ENCODE measurements at places on chromosomes 5 and 9.
A peak's percentile ranks its signal among the peaks of the same experiment; 100 is the strongest.

DNA sequence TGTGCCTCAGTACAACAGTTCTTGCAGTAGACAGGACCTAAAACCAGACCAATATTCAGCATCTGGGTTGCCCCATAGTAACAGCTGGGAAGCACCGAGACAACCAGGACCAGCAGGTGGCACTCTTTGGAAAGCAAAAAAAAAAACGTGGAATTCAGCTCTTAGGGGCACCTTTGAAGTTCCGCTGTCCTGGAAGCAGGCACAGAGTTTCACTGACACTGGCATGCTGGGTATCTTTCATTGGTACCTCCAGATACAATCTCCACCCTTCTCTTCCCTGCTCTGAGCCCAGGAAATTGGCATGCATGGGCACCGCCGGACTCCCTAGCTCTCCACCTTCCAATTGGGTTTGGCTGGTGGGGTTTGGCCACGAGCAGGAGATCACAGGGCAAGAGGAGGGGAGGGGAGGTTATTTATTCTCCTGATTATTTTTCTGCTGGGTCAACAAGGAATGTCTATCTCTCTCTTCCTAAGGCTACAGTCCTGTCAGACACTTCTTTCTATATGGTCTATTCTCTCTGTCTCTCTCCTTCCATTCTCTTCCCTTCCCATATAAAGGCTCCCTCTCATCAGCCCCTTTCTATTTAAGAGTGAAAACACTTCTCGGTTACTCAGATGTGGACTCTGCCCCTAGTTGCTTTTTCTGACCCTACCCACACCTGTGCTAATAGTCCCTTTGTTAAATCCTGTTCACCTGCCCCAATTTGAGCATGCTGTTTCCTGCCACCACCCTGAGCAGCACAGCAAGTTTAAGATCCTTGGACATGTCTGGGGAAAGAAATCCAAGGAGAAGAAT, 1.9 kb upstream of the IDNK start:
- DNase-seq: peak; percentile 47

DNA sequence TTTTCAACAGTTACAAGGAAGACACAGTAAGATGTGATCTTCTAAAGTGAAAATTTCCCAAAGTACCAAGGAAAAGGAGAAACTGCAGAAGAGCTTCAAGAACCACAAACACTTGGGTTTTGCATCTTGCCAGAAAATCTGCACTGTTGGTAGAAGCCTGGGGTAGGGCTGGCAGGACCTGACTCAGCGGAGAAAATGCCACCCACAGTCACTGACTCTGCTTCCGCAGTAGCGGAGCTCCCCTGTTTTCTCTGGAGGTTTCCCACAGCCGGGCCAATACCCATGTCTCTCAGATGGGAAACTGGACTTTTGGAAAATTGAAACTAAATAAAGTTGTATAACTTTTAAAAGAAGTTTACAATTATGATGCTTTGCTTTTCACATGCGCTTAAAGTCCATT, 104.2 kb downstream of the MEF2C start:
- DNase-seq: peak; percentile 58

GRCh38 chr5:31753700-31754357, 114.9 kb downstream of the PDZD2 start:
- DNase-seq: no peak

- DNase-seq: no peak
Observed at GRCh38 chr5:13809921-13810320, 134.6 kb downstream of the DNAH5 start.

GRCh38 chr5:74325866-74326265, 314.7 kb downstream of the ENC1 start:
- DNase-seq: no peak

DNA sequence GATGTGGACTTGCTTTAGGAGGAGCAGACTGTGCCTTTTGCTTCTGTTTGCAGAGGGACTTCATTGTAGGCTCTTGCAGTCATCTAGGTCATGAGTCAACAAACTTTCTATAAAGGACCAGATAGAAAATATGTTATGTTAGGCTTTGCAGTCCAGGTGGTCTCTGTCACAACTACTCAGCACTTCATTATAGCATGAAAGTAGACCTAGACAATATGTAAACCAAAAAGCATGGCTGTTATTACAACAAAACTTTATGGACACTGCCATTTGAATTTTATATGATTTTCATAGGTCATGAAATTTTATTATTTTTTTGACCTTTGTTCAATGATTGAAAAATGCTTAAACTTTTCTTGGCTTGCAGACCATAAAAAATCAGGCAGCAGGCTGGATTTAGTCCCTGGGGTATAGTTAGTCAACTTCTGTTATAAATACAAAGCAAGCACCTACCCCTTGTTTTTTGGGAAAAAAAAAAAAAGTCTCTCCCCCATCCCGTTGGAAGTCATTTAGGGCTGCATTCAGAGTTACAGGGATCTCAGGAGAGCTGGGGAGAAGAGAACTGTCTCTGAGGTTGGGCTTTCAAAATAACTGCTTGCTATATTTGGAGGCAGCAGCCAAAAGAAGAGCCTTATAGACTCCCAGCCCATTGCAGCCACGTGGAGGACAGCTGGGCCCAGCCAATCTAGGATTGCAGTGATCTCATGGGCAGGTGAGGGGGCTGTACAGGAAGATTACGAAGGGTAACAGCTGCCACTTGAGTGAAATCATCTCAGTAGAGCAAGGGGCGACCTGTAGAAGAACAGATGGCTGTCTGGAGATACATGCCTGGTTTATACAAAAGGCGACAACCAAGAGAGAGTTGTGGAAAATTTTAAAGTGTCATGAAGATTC, 136.6 kb upstream of the TNC start:
- DNase-seq: no peak

DNA sequence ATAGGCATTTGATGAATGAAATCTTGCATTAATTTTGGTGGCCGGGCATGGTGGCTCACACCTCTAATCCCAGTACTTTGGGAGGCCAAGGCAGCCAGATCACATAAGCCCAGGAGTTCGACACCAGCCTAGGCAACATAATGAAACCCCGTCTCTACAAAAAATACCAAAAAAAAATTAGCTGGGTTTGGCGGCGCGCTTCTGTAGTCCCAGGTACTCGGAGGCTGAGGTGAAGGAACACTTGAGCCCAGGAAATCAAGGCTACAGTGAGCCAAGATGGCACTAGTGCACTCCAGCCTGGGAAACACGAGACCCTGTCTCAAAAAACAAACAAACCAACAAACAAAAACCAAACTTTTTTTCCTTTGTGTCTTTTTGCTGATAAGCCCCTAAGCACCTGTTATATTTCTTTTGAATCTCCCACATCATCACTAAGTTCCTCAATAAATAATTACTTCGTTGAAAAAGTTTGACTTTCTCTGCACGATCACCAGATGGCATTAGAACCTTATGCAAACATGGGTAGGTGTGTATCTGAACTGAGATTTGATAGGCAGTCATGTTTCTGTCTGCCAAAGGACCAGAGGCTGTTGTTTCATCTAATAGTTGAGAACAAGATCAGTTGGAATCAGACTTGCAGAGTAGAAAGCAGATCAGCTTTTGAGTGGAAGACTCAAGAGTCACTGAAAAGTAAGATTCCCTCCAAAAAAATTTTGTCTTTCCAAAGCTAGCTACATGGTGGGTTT, 5.5 kb upstream of the MATR3 start:
- no peak for DNase-seq

GRCh38 chr9:114555696-114556095, 31.9 kb upstream of the ATP6V1G1 start:
- no peak for DNase-seq

- no peak for DNase-seq
Observed at GRCh38 chr9:70635790-70636189, 221.3 kb upstream of the KLF9 start.

- peak; percentile 68 for DNase-seq
Observed at GRCh38 chr5:96177303-96177869, 215.7 kb upstream of the ELL2 start.

- no peak for DNase-seq
Observed at GRCh38 chr9:111873901-111874300, 22.7 kb upstream of the UGCG start.

DNA sequence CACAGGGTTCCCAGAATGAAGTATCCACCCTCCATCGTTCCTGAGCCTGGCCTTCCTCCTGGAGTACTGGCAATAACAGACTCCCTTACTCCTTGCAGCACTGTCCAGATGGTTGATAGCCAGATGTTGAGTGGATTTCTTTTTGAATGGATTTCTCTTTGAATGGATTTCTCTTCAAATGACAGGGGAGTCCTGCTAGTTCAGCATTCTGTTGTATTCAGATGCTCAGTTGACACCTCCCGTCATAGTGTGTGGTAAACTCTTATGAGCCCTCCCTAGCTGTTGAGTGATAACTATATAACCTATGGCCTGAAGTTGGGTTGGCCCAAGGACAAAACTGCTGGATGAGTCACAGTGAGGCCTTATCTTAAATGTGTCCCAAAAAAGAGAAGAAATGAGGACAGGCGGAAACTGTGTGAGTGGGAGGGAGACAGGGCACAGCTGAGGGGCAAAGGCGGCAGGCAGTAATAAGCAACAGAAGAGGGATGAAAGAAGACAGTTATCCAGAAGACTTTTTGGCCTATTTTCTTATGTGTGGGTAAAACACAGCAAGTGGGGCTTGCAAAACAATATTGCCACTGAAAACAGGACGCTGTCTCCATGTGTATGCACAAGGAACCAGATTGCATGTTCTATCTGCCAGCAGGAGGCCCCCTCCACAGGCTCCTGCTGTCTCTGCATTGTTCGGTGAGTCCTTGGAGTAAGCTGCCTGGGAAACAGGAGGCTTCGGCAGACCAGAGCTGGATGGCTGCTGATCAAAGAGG, 209.5 kb upstream of the S1PR3 start:
- peak; percentile 66 for DNase-seq

- peak; percentile 40 for DNase-seq
Observed at GRCh38 chr9:105681724-105682123, 12.6 kb upstream of the TMEM38B start.

DNA sequence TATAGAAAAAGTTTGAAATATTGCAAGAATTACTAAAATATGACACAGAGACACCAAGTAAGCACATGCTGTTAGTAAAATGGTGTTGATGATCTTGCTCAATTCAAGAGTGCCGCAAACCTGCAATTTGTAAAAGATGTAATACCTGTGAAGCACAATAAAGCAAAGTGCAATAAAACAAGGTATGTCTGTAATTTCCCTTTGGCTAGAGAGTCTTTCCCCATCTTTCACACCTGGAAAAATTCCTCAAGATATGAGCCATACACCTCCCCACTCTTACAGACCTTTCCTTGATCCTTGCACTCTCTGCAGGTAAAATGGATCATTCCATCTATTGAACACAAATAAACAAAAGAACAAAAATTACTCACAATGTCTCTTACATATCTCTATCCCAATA, 597.8 kb downstream of the EFNA5 start:
- DNase-seq: no peak

DNA sequence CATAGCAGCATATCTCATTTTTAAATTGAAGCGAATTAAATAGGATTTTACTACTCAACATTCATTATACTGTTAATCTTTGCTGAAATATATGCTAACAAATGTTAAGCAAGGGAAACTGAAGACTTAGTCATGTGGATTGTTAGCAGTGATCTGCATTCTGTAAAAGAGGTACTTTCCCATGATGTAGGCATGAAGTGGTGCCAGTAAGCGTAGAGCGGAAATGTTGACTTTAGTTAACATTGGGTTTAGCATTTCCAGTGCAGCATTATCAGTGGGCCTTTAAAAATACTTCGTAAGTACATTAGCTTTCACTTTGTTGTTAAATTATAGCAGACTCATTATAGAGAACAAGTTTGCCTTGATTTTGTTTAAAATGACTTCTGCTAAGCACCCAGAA, 130.3 kb downstream of the CDC42SE2 start:
- DNase-seq: no peak

- no peak for DNase-seq
Observed at GRCh38 chr9:126173401-126173800, 153.2 kb upstream of the MVB12B start.

- no peak for DNase-seq
Observed at GRCh38 chr9:118686959-118687358, 682.3 kb downstream of the BRINP1 start.

GRCh38 chr5:173329491-173330337, 1.5 kb upstream of the STC2 start:
- peak; percentile 93 for DNase-seq

- DNase-seq: no peak
Observed at GRCh38 chr5:35477321-35477720, 140.3 kb upstream of the SPEF2 start.

- no peak for DNase-seq
Observed at GRCh38 chr9:18826248-18826647, 206.8 kb downstream of the SAXO1 start.

GRCh38 chr5:106578736-106579135, 1092.0 kb downstream of the EFNA5 start:
- DNase-seq: no peak

GRCh38 chr9:109916316-109916715, 136.3 kb downstream of the PALM2AKAP2 start:
- DNase-seq: no peak
